Kidney tubule cell (primary cell): ENCODE measurements at places on chromosomes 7 and 10.

- DNase-seq: peak; percentile 26
These were observed 830 bp upstream of the BMI1 start for GRCh38 chr10:22319980-22320558.

- no peak for DNase-seq
These were observed 1.7 kb downstream of the SH3PXD2A start for GRCh38 chr10:103853428-103854264.

DNA sequence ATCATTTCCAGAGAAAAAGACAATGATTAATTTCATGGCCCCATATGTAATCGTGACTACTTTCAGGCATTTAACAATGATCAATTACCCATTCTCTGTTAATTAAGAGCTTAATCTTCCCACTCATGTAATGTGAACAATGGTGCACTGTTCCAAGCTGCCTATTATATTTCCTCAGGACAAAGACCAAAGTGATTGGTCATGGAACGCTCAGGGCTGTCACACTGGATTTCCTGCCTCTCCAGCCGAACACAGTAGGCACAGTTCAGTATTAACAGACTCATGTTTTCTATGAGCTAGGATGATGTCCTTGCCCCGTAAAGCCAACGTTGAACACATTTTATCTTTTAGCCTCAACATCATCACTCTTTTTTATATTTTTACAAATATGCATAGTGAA is 142.7 kb upstream of the FZD8 start:
- peak; percentile 42 for DNase-seq

DNA sequence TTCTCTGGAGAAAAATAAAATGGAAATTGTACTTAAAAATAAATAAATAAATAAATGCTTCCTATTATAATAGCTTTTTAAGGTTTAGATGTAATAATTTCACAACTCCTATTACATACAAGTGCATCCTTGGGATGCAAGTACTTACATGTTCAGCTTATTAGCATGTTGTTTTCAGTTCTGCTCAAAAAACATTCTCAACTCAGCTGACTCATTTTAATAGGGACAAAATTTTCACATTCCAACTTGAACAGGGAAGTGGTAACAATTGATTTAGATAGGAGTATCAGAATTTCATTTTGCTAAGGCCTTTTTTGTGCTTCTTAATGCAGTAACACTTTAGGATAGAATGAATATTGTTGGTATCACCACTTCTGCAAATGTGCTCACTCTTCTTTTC is 16.7 kb upstream of the PAPSS2 start:
- no peak for DNase-seq

DNA sequence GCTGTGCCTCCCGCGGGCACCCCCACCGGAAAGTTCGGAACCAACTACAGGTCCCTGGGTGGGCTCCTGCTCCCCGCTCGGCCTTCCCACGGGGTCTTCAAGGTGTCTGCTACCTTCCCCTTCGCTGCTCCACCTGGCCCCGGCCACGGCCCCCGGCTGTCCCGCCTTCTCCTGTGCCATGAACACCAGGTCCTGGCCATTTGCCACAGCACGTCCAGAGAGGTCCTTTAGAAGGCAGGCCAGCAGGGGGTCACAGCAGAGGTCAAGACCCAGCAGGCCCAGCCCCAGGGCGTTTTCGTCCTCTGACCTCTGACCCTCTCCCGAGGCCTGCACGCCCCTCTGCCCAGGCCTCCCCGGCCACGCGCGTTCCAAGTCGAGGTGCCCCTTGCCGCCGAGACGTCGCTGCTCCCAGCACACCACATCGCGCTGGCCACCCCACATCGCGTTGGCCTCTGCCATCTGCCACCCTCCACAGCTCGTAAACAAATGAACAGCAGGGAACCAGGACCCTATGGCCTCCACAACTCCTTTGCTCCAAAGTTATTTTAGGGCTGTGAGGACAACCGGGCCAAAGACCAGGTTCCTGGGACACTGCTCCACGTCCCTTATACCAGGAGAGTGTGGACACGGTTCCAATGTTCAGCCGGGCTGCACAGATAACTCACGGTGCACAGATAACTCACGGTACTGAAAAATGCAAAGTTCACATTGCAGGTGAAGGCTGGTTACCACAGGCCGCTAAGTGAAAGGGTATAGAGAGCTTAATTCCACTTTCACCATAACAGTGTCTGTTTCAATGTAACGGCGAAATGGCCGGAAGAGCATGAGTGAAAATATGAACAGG is 74.3 kb downstream of the CFAP46 start:
- no peak for DNase-seq

DNA sequence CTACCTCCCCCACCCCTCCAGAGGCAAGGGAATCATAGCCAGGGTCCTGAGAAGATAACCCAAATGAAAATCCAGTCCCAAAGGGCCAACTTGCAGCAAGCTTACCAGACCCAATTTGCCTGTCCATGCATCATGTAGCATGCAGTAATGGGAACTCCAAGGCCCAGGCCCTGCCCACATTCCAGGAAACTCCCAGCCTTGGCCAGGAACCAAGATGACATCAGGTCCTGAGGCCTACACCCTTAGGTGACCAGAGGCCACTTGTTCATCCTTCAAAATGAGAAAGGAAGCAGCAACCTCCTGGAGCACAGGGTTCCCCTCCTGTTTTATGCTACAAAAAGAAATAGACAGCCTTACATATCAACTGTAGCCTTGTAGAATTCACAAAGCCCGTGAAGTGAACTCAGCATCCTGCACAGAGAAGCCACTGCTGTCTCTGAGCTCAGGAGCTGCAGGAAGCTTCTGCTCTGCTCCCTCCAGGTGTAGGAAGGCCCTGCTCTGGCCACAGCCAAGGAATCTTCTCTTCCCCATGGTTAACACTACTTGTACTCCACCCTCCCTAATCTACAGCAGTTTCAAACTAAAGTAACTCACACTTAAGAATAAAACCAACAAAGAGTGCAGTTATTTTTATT is 30.3 kb upstream of the GRB10 start:
- DNase-seq: peak; percentile 93

DNA sequence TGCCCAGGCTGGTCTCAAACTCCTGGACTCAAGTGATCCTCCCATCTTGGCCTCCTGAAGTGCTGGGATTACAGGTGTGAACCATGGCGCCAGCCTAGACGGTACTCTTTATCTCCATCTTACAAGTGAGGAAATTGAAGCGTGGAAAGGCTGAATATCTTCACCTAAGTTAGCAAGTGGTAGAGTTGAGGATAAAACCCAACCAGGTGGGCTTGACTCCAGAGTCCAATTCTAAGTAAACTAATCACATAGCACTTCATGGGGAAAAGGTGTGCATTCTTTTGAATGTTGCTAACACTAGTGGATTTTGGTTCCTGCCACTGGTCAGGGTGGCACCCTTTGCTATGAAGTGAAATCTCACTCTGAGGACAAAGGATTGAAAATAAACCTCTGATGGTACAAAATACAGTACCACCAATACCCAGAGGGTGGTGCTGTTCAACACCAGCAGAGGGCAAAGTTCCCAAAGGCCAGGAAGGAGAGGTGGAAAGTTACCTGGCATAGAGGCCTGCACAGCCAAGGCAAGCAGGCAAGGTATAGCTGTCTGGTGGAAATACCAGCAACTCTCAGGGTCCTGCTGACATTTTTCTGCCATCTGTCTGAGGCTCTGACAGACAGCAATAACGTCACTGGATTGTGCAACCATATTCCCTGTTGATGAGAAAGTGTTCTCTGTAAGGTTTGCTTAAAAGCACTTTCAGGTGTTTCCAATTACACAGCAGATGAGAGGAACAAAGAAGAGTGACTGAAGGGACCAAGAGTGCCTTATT is 17.6 kb downstream of the ZDHHC16 start:
- peak; percentile 75 for DNase-seq
